Testis (tissue), 5 donors: ENCODE measurements at places on chromosomes 4 and X. TPM values are rescaled to one million over a fixed set of nuclear protein-coding genes. Genes with fewer than 3 reads are reported as not detected.

The TMEM150C gene
- total RNA-seq = 7.2 TPM

The ETDB gene
- total RNA-seq = 2.0 TPM

The ZMAT1 gene
- total RNA-seq = 28.2 TPM

The CAMK2D gene
- total RNA-seq = 72.4 TPM

The UGT2B15 gene
- total RNA-seq = 0.50 TPM

The CT45A3 gene
- 27.5 TPM for total RNA-seq

The IBSP gene
- total RNA-seq = not detected

The AVPR2 gene
- 1.1 TPM for total RNA-seq

The GAGE1 gene
- total RNA-seq = 14.5 TPM

The HS3ST1 gene
- 8.8 TPM for total RNA-seq

The PITX2 gene
- 2.3 TPM for total RNA-seq

- no peak for DNase-seq
- no peaks in the 10 kb centered on the region for H3K4me1 ChIP-seq
- no peak overlapping the region for H3K27ac ChIP-seq
Observed at GRCh38 chr4:114874321-114874720, 239.1 kb downstream of the NDST4 start.

DNA sequence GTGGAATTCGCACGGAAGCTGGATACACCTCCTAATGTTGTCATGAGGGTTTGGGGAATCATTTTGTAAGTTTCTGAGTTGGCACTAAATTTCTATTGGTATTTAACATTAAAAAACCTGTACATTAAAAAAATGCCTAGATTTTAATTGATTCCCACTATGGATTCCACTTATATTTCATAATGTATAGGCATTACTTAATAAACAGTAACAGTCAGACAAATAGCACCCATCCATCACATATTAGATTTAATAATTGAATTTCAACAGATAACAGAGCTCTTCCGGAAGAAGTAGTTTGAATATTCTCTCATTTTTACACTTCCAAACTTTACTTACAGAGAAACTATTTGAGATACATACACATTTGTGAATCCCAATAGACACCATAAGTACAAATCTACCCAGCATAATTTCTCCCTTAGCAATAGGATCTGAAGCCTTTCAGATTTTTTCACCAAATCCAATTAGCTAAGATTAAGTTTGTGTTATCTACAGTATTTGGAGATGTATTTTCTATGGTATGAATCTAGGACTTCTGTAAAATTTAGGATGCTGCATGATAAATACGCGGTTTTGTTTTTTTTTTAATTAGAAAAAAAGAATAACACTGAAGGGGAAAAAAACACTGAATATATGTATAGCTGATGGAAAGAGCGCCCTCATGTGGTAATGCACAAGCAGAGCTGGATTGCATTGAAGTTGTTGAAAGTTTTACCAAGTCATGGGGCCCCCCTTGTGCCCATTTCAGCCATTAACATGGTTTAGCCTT lies 12.2 kb upstream of the ODAM start:
- peak; percentile 58 for DNase-seq
- H3K4me1 ChIP-seq = no peaks in the 10 kb centered on the region
- H3K36me3 ChIP-seq = no peaks in the 10 kb centered on the region
- H3K4me3 ChIP-seq = no peak overlapping the region
- H3K27me3 ChIP-seq = no peaks in the 10 kb centered on the region

DNA sequence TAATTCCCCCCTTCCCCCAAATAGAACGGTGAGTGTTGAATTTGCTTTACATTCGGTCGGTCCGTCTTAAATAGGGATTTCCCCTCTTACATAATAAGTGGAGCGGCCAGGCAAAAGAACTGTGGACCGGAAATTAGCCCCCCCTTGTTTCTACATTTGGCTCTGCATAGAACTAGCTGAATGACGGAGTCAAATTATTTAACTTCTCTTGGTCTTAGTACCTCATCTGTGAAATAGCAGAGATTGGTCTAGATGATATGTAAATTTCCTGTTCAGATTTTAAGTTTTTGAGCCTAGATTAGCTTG lies 1.3 kb downstream of the SPATA18 start:
- H3K4me1 ChIP-seq = no peaks in the 10 kb centered on the region
- DNase-seq = peak; percentile 17
- H3K27ac ChIP-seq = no peak overlapping the region

DNA sequence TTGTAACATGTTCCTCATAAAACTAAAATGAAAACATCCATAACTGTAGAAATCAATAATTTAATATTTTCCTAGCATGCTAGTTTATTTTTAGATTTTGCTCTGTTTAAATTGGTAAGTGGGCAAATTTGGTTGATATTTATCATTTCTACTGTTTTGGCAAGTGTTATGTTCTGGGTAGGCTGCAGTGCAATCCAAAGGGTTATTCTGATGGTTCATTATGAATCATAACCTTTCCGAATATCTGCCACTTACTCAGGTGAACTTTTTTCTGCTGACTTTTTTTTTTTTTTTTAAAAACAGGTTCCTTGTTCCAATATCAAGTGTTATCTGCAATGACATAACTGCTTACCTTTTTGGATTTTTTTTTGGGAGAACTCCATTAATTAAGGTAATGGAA lies 52.0 kb downstream of the CDS1 start:
- no peaks in the 10 kb centered on the region for H3K27me3 ChIP-seq
- no peaks in the 10 kb centered on the region for H3K36me3 ChIP-seq

DNA sequence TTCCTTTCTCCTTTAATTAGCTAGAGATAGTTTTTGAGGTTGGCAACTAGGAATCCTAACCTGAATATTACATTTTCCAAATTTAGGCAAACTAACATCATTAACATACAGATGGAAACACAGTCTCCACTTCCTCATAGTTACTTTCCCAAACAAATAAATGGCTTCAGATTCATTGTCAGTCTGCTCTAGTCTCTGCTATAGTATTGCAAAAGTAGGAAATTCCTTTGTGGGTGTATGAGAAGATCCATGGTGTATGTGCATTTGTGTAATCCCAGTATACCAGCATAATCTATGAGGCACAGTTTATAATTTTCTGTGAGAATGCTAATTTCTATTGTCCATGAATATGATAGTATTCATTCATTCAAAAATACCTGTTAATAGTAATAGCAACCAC lies 3.0 kb upstream of the NDP start:
- H3K27ac ChIP-seq = no peak overlapping the region
- DNase-seq = no peak
- no peak overlapping the region for H3K4me3 ChIP-seq
- no peaks in the 10 kb centered on the region for H3K4me1 ChIP-seq
- H3K36me3 ChIP-seq = no peaks in the 10 kb centered on the region

DNA sequence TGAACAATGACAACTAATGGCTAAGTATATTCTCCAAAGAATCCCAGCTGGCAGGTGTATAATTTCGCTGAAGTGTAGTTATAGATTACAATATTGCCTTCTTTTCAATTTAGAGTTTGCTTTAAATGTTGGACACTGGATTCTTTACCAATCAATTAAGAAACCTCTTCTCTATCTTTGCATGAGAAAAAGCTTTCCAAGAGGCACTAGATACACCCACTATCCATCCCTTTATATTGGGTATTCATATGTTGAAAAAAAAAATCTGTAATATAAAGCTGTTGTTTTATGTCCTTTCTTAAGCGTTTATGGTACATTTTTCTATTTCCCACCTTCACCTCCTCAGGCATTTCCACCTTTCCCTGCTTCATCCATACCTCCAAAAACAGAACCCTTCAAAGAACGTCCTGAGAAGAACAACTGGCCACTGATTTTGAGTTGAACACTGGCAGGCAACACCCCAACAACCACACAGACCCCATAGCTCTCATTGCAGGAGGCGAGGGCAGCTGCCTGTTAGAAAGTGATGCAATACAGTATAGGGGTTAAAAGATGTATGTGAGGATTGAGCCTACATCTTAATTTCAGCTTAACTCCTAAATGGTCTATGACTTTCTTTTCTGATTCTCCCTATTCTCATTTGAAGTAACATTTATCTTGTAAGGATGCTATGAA lies 11.8 kb downstream of the ADH6 start:
- no peaks in the 10 kb centered on the region for H3K27me3 ChIP-seq
- H3K36me3 ChIP-seq = no peaks in the 10 kb centered on the region
- no peak overlapping the region for H3K27ac ChIP-seq
- H3K4me1 ChIP-seq = peaks cover 5% of the 10 kb centered on the region
- no peak for DNase-seq

DNA sequence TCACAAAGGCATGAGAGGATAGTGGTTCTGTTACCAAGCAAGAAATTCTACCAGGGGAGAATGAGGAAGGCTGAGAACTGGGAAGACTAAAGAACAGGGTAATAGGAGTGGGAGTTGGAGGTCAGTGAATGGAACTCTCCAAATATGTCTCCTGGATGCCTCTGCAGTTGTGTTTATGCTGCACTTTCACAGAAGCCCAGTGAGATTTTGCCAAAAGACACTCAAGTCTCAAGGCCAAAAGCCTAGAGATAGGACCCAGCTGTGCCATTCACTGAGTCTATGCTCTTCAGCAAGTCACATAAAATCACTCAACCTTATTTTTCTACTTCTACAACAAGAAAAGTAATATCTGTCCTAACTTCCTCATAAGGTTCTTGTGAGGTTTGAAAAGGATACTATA lies 285.4 kb downstream of the UNC5C start:
- no peaks in the 10 kb centered on the region for H3K27me3 ChIP-seq
- peak; percentile 63 for DNase-seq
- H3K4me3 ChIP-seq = no peak overlapping the region
- no peak overlapping the region for H3K27ac ChIP-seq
- peaks cover 3% of the 10 kb centered on the region for H3K4me1 ChIP-seq

DNA sequence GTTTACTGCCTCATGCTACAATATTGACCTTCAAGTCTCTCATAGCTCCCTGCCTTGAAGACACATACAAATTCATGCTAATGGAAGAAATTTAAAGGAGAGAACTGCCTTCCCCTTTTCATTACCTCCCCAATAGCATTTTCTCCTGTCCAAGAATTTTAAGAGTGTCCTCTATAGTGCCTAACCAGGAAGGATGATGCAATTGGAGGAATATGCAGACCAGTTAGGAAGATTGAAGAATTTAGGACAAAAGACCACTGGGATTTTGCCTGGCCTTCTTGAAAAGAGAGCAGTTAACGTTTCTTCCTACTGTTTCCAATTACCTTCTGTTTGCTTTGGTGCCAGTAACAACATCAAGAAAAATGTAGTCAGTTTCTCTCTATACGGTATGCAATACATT lies 443.9 kb downstream of the INPP4B start:
- DNase-seq = no peak
- no peaks in the 10 kb centered on the region for H3K4me1 ChIP-seq
- H3K36me3 ChIP-seq = no peaks in the 10 kb centered on the region
- no peaks in the 10 kb centered on the region for H3K27me3 ChIP-seq

DNA sequence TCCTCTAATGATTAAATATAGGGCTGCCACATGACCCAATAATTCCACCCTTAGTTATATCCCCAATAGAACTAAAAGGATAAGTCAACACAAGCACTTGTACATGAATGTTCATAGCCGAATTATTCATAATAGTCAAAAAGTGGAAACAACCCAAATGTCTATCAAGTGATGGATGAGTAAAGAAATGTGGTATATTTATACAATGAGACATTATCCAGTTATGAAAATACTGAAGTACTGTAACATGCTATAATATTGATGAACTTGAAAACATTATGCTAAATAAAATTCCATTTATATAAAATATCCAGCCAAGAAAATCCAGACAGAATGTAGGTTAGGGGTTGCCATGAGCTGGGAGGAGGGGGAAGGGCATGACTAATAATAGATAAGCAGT lies 436.7 kb upstream of the AADAT start:
- H3K27me3 ChIP-seq = no peaks in the 10 kb centered on the region
- no peaks in the 10 kb centered on the region for H3K36me3 ChIP-seq
- H3K4me3 ChIP-seq = no peak overlapping the region
- no peak for DNase-seq
- H3K27ac ChIP-seq = no peak overlapping the region
- no peaks in the 10 kb centered on the region for H3K4me1 ChIP-seq

- peak; percentile 70 for DNase-seq
- H3K36me3 ChIP-seq = no peaks in the 10 kb centered on the region
- H3K4me1 ChIP-seq = no peaks in the 10 kb centered on the region
- no peak overlapping the region for H3K4me3 ChIP-seq
Observed at GRCh38 chr4:56958111-56958517, 19.3 kb downstream of the NOA1 start.

DNA sequence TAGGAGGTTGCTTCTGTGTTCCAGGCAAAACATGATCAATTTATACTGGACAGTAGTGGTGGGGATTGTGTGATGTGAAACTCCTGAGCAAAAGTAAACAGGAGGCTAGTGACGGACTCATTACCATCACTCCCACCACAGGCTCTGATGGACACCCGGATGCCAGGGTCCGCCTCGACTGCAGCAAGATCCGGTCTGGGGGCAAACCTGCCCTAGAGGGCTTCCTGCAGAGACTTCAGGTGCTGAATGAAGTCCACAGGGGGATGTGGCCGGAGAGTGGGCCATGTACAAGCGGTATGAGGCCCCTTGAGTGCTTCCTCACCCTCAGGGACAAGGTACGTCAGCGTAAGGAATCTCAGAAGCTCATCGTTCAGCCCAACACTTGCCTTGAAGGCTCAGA lies 23.4 kb upstream of the TECRL start:
- no peak overlapping the region for H3K4me3 ChIP-seq
- H3K36me3 ChIP-seq = no peaks in the 10 kb centered on the region
- no peak overlapping the region for H3K27ac ChIP-seq
- no peaks in the 10 kb centered on the region for H3K4me1 ChIP-seq
- H3K27me3 ChIP-seq = no peaks in the 10 kb centered on the region

DNA sequence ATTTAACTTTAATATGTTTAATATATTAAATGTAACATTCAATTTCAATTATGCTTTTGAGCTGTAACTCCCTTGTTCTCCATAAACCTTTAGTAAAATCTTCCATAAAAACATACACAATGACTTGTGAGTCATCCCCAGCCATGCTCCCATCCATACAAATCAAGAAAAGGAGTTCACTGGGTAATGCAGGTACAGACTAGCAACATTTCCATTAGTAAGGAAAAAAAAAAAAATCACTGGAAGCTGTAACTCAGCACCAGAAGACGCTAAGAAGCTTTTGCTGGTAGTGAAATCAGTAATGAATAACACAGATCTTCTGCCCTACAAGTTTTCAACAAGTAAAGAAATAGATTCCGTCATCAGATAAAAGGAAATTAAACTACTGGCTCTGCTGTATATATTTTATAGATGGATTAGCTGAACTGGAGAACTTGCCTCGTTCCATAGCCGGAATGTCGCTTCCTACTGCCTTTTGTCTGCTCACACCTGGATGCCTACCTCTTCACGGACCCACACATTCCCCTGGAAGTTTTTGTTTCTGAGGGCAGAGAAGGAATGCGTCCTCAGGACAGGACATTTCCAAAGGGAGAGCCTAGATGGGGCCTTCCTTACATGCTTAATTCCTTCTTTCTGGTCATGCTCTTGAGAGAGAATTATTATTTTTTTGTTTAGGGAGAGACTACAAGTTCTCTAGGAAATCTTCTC lies 298.4 kb upstream of the ANKRD50 start:
- no peak for DNase-seq
- H3K4me1 ChIP-seq = no peaks in the 10 kb centered on the region
- no peak overlapping the region for H3K27ac ChIP-seq
- H3K36me3 ChIP-seq = no peaks in the 10 kb centered on the region
- H3K27me3 ChIP-seq = no peaks in the 10 kb centered on the region
- H3K4me3 ChIP-seq = no peak overlapping the region

DNA sequence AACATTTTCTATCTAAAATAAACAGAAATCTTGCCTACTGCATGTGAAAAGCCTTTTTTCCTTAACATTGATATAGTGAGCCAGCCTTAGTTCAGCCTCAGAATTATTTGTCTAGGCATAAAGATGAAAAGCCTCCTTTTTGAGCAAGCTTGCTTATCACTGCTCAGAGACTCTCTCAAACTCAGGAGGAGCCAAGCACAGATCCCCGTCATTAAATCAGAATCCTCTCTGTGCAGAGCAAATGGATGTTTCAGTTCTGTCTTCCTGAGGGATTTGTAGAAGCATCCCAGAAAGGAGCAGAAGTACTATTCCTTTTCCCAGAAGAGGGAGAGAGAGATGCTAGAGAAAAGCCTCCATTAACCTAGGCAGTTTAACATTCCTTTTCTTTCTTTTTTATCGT lies 186.9 kb upstream of the LNX1 start:
- H3K36me3 ChIP-seq = no peaks in the 10 kb centered on the region
- H3K27ac ChIP-seq = no peak overlapping the region
- no peaks in the 10 kb centered on the region for H3K27me3 ChIP-seq
